ENCODE measurements at places on chromosomes 12 and 14.

- no peak for DNase-seq
Observed at GRCh38 chr12:53948650-53949593, 5.8 kb upstream of the HOXC12 start.

GRCh38 chr14:55877942-55878341 is 240.3 kb upstream of the PELI2 start:
- DNase-seq = no peak

GRCh38 chr12:130729344-130729743 is 13.2 kb upstream of the RIMBP2 start:
- DNase-seq = no peak

DNA sequence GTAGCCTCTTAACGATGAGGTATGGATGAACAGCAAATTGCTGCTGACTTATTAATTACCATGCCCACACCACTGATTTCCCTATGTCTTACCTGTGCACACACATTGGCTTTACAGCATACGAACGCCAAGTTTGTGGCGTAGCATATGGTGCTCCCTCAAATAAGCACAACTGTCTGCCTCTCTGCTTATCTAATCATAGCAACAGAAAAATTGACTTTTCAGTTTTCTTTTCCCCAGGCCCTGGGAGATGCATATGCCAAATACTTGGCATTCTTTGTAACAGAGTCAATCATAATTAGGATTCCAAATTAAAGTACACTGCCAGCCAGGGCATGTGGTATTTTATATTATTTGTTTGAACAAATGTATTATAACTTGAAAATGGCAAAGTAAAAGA is 625.5 kb downstream of the DIO2 start:
- DNase-seq = no peak

GRCh38 chr14:29805415-29806123 is 122.1 kb downstream of the PRKD1 start:
- DNase-seq = no peak

GRCh38 chr12:12097891-12098690 is 27.4 kb downstream of the BCL2L14 start:
- no peak for DNase-seq

DNA sequence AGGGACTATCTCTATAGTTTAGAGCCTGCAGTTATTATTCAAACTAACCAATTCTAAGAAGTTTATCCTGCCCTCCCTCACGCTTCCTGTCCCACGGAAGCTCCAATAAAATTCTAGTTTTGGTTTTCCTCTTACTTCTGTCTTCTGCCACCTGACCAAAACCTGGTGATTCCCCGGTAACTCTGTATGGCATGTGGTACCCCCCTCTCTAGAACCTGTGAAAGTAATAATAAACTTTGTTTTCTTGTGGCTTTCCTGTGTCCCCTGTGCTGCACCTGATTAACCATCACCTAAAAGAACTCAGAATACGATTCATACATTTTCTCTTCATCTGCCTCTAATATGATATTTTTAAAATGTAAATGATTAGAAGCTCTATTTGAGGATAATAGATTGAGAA is 379.8 kb downstream of the APAF1 start:
- DNase-seq = no peak

DNA sequence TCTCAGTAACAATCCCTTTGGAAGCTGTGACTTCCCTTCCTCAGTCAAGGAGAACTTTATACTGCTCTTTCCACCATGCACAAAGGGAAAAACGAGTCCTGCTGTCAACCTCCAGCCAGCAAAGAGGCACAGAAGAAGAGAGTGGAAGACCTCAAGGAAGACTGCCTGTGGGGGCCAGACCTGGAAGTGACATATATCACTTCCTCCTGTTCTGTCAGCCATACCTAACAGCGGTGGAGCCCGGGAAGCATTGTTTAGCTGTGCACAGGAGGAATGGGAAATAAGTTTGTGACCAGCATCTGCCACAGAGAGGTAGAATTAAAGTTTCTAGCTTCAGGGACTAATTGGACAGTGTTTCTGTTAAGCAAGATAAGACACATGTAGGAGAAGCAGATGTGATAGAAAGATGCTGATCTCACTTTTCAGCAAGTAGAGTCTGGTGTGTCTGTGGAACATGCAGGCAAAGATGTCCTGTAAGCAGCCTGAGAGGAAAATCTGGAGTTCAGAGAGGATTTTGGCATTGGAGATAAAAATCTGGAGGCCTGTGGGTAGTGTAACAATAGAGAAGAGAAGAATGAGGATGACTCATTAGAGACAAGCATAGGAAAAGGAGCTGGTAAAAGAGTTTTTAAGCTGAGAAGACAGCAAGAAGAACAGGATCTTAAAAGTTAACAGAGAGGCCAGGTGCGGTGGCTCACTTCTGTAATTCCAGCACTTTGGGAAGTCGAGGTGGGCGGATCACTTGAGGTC is 141.6 kb upstream of the CPSF6 start:
- no peak for DNase-seq

GRCh38 chr12:93848523-93849101 is 171.4 kb downstream of the CRADD start:
- DNase-seq = no peak

- DNase-seq = no peak
Observed at GRCh38 chr12:111295176-111295575, 73.7 kb downstream of the PHETA1 start.

GRCh38 chr12:213527-213932 is 427 bp downstream of the SLC6A12 start:
- DNase-seq = no peak

DNA sequence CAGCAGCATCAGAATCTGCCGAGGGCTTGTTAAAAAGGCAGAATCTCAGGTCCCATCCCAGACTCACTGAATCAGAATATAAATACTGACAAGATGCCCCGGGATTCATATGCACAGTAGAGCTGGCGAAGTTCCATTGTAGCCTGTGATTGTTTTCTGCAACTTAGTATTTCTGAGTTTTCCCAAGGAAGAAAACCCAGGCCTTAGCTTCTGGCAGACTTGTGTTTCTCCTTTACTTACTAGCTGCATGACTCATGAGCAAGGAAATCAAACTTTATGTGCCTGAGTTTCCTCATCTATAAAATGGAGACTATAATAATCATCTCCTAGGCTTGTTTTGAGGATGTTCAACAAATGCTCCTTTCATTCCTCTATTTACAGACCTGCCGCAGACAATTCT is 278.5 kb upstream of the PLEKHG7 start:
- no peak for DNase-seq

GRCh38 chr14:94386085-94387031 is 2.0 kb downstream of the SERPINA1 start:
- DNase-seq = no peak

DNA sequence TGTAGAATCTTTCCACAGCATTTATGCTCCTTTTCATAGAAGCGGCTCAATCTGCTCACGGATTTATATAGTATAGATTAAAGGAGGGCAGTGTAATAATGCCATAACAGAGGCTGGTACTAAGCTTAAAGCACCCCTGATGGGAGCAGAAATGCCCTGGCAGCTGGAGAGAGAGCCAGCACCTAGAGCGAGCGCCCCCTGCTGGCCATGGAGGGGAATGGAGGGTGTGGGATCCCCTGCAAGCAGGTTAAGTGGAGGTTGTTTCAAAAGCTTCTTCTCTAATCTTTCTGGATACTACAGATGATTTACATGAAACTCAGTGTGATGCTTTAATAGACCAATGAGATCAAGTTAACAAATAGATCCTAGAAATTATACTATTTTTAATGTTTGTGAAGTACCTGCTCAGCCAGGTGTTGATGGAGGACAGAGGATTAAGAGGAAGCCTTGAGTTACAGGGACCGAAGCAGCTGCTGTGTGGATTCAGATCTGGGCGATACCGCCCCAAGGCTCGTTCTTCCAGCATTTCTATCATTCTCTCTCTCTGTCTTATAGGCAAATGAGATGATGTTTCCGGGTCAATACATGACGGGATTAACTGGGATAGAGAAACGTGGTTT is 1519.3 kb upstream of the TMEM132C start:
- no peak for DNase-seq

- DNase-seq = no peak
Observed at GRCh38 chr12:58416236-58416635, 474.9 kb downstream of the ATP23 start.

DNA sequence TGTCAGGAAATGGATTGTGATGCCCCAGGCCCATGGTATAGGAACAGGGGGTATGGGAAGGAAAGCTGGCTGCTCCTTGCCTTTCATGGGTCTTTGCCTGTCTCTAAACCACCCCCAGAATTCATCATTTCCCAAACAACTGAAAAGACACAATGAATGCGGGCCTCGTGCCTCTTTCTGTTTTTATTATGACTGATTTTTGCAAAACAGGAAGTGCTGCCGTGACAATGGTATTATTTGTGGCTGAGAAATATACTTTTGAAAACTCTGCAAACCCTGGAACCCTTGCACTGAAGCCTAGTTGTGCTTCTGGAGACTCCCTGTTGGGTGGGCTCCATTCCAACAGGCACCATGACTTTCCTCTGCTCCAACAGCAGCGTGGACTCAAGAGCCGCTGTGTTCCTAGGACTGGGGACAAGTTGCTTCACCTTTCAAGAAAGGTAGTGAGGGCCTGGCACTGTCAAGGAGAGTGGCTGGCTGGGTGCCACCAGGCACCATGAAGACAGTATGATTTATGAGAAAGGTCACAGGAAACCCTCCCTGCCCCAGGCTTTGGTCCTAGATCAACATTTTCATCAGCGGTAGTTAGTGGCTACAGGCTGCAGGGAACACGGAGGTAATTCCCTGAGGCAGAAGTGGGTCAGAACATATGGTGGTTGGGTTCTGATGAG is 4.8 kb upstream of the DGLUCY start:
- DNase-seq = no peak

DNA sequence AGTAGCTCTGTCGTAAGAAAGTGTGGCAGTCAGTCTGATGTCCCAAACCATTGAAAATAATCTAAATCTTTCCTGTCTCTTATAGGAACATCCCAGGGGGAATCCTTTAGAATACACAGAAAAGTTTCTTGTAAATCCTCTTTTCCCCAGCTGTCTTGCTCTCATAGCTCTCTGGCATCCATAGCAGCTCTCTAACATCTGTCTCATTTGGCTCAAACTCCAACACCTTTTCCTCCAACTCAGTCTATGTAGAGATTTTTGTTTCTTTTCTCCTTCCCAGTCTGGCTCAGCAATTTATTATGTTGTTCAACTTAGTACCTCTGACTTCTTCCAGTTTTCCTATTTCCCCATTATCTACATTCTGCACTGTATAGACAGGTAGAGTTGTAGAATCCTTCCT is 84.4 kb upstream of the NEDD1 start:
- DNase-seq = no peak

DNA sequence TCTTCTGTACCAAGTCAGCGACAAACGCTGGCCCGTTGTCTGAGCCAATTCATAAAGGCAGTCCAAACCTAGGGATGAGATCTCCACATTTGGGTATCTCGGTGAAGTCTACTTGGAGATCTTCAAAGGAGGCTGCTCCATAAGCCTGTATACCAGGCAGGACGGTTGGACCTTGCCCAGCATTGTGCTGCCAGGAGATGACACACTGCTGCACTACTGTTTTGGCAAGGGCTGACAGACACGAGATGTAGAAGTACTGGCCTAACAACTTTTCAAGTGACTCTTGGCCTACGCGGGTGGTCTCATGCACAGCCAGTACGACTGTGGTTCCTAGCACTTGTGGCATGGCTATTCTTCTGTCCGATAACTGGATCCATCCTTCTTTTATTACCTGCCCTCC is 135.3 kb downstream of the SLC38A6 start:
- DNase-seq = no peak

GRCh38 chr12:19633194-19633593 is 193.9 kb downstream of the AEBP2 start:
- DNase-seq = no peak

GRCh38 chr12:122980183-122981035 is at the start of gene ARL6IP4:
TSS of gene ARL6IP4 (plus strand) at chr12:122980681. CDS start at chr12:122981140, 459 bp downstream.
- DNase-seq = peak; percentile 54

DNA sequence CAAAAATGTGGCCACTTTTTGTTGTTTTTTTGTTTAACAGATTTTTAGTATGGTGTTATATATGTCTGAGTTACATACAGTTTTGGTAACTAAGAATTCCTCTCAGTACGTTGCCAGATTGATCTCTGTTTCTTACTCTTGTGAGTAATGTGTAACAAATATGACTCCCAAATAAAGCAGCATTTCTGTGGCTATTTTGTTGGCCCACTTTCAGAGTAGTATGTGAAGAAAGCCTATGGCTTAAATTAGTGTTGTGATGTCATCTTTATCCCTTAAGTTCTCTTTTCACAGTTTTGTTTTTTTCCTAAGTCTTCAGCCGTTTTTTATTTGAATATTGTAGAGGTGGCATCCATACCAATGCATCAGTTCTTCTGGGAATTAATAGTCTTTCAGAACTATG is 10.7 kb downstream of the PCNX4 start:
- no peak for DNase-seq

- DNase-seq = peak; percentile 46
Observed at GRCh38 chr12:111687255-111687654, 1.4 kb downstream of the ACAD10 start.

DNA sequence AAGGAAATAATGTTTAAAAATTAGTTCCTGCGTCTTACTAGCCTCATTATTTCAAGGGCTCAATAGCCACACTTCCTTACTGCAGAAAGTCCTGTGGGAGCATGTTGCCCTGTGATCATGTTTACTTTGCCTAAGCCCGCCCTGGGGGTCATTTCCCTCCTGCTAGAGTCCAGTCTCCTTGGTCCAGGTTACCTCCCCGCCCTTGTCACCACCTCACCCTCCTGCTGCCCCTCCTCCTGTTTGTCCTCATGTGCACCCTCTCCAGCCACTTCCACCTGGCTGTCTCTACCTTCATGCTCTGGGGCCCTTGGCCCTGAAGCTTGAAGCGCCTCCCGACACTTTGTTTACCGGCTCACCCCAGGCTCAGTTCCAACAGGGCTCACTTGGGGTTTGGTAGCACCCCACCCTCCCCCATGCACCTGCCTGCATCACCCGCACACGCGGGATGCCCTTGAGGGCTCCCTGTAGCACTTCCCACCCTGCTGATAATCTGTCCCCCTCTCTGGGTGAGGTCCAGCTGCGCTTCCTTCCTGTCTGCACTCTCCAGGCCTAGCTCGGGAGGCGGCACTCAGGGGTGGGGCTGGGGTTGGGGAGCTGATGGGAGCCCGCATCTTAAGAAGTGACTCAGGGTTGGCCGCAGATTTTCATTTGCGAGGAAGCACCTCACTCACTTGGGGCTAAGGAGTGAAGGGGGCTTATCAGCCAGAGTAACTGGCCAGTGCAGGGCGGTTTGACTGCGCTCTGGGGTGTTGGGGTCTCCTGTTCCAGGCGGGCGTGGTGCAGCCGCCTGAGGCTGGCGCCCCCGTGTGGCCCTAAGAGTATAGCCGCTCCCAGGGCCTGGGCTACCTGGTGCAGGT is 40.1 kb downstream of the SMIM41 start:
- peak; percentile 30 for DNase-seq

- DNase-seq = peak; percentile 50
Observed at GRCh38 chr12:38664661-38665269, 240.6 kb downstream of the CPNE8 start.

GRCh38 chr12:7709969-7710675 is 1.1 kb upstream of the DPPA3 start:
- DNase-seq = no peak

DNA sequence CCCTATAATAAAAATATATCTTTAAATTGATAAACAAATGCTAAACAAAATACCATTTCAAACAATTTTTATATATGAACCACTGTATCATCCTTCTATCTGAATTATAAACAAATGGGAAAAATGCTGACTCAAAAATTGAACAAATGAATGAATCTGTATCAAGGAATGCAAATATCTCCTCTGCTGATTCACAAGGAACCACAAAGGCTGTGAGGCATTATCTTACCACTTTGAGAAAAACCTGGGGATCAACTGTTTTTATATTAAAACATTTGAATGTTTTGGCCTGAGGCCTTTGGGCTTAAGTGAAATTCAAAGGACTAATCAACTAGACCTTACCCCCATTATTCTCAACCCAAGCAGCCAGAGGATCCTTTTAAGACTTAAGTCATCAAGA is 86.3 kb downstream of the EML5 start:
- no peak for DNase-seq

Measured in MM.1S (cell line).